A172 (cell line): ENCODE measurements at places on chromosomes 2 and 18.

DNA sequence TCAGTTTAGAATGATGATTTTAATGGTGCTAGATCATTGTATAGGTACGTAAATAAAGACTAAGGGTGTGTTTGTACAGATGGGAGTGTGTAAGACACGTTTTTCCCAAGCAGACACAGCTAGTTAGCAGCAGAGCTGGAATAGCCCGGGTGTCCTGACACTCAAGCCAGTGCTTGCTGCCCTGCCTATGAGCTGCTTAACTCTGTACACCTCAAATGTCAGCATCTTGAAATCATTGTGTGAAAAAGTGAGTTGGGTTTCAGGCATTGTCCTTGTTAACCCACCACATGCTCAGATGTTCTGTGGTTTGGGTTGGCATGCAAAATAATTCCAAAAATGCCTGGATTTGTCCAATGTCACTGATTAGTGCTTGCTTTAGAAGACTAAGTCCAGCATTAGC lies 13.0 kb upstream of the TET3 start:
- no peak for DNase-seq

DNA sequence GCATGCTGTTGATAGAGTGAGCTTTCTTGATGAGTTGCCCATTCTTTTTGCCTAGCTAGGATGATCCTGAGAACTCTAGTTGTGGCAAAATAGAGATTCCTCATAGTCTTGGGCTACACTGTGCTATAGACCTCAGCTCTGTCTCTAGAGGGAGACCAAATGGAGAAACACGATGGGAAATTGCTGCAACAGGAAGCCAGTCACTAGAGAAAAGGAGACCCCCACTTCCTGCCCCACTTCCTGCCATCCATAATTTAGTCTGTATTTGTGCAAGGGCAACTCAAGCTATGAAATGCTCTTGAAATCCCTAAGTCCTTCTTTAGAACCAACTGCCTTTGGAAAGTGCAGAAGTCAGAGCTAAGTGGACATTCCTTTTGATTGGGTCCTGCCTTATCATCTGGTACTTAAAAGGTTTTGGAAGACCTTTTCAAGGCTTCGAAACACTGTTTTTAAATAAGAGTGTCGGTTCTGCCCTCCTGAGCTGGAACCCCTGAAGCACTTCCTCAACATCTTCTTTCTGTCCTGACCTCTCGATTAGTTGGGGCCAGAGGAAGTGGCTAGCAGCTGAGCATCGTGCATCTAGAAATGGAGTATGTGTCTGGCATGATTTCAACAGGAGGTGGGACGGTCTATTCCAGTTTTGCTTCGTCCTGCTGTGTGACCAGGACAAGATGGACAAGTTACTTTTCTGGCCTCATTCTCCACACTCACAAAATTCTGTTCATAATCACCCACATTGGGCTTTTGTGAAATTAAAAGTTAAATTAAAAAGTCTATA lies 8.6 kb upstream of the KCNE4 start:
- DNase-seq: no peak

DNA sequence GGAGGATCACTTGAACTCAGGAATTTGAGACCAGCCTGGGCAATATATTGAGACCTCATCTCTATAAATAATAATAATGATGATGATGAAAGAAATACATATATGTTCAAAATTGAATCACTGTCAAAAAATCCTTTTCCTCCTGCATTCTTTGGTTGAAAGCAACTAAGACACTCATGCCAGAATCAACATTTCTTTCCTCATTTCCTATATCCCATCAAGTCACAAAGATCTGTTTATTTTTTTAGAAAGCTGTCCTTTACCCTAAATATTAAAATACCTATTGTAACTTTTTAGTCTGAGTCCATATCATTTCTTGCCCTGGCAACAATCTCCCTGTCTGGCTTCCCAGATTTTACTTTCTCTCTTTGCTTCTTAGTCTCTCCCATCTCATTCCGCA lies 31.8 kb upstream of the PPP4R3B start:
- DNase-seq: no peak

- no peak for DNase-seq
These were observed 81.8 kb downstream of the HDAC4 start for GRCh38 chr2:239318790-239319661.

GRCh38 chr2:54090521-54091117 lies 24.8 kb upstream of the ACYP2 start:
- DNase-seq: no peak

DNA sequence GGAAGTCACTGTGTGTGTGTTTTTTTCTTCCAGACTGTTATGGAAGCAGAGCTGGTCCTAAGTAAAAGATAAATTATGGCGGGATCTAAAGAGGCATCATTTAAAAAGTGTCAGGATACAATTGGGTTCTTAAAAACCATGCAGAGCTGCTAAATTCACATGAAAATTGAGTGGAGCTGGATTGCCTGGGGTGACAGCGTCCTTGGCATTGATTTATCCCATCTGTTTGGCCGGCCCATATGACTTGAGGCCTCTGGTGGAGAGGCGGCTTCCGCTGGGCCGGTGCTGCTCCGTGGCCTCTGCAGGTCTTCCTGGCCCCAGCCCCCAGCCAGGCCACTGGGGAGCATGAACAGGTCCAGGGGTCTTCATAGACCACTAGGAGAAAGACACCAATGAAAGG lies 165.5 kb downstream of the GLI2 start:
- no peak for DNase-seq

DNA sequence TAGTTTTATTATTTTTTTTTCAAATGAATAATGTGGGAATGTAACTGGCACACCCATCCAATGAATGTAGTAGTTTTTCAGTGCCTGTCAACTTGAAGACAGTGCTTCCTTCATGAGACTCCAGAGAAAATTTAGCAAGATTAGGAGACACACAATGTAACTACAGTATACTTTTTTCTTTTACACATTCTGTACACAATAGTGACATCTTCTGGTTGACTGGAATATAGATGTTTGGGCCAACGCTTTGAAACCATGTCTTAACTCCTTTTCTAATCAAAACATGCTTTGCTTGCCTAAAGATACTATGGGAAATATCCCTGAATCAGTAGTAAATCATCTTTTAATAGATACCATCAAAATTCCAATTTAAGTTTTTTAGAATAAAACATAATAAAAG lies 229.5 kb upstream of the ZC3H15 start:
- peak; percentile 57 for DNase-seq

GRCh38 chr2:163471947-163472346 lies 263.9 kb downstream of the FIGN start:
- peak; percentile 8 for DNase-seq

DNA sequence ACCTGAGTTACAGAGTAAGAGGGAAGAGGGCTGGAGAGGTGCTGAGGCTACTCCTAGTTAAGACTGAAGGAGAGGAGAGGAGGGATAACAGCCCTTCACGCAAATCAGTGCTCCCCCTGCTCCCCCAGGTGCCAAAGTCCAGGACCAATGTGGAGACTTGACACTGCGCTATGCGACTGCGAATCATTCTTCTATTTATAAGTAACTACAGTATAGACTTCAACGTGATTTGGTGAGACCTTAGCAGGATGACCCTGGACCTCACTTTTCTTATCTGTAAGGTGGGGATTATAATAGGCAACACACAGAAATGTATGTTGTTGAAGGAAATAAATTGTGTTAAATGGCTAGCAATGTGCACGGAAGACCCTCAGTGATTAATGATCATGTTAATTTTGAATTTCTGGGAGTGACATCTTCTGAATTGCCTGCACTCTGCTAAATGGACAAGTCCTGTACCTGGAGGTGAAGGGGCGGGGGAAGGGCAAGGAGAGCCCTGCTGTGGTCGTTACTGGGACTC lies 11.0 kb downstream of the EN1 start:
- DNase-seq: no peak

DNA sequence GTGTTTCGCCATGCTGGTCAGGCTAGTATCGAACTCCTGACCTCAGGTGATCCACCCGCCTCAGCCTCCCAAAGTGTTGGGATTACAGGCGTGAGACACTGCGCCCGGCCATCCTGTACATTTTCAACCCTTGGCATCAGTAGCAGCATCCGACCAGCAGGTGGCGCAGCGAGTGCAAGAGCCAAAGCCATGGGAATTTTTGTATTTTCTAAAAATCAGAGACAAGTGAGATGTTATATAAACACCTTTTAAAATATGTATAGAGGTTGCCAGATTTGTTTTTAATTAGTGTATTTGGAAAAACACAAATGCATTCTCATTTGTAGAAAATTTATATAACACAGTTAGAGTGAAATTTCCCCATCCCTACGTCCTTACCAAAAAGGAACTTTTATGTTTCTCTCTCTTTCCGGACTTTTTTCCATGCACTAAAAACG lies 36.8 kb downstream of the MOGAT1 start:
- peak; percentile 57 for DNase-seq

GRCh38 chr18:74722237-74722636 lies 124.6 kb downstream of the ZNF407 start:
- no peak for DNase-seq

DNA sequence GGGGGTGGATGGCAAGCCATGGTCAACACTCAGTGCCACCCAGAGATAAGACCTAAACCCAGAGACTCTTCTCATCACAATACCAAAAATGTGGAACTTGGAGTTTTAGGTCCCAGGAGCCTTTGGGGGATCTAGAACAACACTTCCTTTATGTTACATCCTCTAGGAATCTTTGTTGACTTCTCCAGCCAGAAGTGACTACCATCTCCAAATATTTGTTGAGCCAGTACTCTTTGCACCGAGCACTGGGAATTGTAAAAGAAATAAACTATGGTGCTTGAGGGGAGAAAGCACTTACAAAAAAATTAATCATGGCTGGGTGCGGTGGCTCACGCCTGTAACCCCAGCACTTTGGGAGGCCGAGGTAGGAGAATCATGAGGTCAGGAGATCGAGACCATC lies 120.0 kb upstream of the TMEM200C start:
- no peak for DNase-seq

DNA sequence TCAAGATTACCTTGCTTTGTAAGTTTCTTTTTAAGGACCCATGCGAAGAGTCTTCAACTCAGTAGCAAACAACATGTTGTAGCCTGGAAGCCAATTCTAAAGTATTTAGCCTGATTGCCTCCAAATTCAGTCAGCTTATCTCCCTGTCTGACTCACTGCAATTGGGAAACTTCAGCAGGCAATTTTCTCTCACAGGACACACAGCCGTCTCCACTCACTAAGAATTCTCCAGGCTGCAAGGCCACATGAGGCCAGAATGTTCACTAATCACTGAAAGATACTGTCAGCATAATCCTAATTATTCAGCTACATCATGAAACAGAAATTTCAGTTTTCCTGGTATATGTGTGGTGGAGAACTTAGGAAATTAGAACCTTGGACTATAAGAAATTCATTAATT lies 78.1 kb upstream of the PDE1A start:
- DNase-seq: peak; percentile 39

DNA sequence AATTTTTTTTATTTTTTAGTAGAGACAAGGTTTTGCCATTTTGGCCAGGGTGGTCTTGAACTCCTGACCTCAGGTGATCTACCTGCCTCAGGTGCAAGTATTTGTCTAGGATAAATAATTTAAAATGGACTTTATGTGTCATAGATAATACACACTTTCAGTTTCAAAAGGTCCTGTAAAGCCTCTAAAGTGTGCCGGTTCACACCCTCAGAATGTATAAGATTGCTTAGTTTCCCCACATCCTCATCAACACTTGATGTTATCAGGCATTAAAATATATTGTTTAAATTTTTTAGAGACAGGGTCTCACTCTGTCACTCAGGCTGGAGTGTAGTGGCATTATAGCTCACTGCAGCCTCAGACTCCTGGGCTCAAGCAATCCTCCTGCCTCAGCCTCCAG lies 170.5 kb downstream of the ANKRD44 start:
- no peak for DNase-seq

- DNase-seq: no peak
These were observed 48.1 kb downstream of the NUP35 start for GRCh38 chr2:183172220-183172887.

DNA sequence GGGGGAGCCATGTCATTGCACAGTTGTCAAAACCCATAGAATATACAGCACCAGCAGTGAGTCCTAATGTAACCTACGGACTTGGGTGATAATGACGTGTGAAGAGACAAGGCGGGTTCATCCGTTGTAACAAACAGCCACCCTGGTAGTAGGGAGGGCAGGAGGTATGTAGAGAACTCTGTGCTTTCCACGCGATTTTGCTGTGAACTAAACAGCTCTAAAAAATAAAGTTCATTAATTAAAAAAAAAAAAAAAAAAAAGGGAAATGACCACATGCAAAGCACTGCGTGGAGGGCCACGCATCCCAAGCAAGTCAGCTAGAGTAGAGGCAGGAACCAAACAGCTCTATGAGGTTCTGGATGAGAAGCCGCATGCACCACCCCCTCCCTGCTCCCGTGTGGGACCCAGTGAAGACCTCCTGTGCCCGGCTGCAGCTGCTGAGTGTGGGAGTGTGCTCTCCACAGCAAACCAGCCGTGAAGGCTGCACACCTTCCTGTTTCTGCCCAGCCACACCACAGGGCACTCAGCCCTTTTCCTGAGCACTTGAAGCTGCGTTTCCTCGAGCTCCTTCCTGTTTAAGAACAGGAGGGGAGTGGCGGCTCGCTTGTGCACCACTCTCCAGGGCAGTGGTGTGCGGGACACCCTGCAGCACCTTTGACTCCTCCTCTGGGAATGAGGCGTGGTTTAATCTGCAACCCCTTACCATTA lies 65.6 kb downstream of the ODC1 start:
- no peak for DNase-seq

GRCh38 chr2:151098841-151099240 lies 162.8 kb downstream of the RBM43 start:
- DNase-seq: no peak

GRCh38 chr18:21359746-21360145 lies 117.7 kb downstream of the GREB1L start:
- no peak for DNase-seq

GRCh38 chr2:232075859-232076258 lies 114.3 kb downstream of the DIS3L2 start:
- no peak for DNase-seq

DNA sequence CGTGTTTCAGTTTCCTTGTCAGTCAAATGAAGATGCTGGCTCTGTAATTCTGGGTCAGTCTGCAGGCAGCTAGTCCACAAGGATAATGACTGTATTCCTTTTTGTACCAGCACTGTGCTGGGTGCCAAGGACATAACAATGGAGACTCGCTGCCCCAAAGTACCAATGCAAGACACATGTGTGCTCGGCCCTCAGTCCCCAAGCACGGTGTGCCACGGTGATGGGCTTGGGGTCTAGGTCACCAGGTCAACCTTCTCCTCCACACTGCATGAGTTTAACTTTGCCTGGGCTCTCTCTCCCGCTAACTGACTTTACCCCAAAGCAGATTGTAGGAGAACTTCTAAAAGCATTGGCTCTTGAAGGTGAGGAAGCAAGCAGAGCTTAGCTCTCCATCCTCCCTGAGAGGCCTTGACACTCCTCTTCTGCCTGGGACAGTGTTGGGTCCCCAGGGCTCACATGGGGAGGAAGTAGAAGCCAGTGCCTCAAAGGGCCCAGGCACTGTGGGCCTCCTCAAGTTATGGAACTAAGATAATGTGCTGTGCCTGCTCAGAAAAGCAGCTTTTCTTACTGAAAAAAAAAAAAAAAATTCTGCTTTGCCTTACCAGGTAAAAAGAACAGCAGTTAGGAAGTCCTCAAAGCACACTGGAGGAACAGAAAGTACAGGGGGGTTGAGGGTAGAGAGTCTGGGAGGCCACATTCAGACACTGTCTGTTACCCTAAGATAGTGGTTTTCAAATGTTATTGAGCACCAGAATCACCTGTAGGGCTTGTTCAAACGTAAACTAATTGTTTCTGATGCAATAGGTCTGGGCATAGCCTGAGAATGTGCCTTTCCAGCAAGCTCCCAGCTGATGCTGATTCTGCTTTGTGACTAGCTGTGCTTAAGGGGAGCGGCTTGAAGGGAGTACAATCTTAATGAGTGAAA lies 276.4 kb upstream of the CXCR4 start:
- DNase-seq: no peak
